ENCODE measurements at places on chromosomes 1 and 21. TPM values are rescaled to one million over a fixed set of nuclear protein-coding genes. Genes with fewer than 3 reads are reported as not detected.
A peak's percentile ranks its signal among the peaks of the same experiment; 100 is the strongest.

- DNase-seq: peak; percentile 60
These were observed 4.2 kb downstream of the TFAP2E start for GRCh38 chr1:35577071-35577998.

GRCh38 chr1:16014509-16015482, 3.0 kb downstream of the HSPB7 start:
- peak; percentile 77 for DNase-seq

MRAP gene
- 0.37 TPM for total RNA-seq

- no peak for DNase-seq
These were observed 2.7 kb downstream of the DENND2D start for GRCh38 chr1:111197598-111198284.

DNA sequence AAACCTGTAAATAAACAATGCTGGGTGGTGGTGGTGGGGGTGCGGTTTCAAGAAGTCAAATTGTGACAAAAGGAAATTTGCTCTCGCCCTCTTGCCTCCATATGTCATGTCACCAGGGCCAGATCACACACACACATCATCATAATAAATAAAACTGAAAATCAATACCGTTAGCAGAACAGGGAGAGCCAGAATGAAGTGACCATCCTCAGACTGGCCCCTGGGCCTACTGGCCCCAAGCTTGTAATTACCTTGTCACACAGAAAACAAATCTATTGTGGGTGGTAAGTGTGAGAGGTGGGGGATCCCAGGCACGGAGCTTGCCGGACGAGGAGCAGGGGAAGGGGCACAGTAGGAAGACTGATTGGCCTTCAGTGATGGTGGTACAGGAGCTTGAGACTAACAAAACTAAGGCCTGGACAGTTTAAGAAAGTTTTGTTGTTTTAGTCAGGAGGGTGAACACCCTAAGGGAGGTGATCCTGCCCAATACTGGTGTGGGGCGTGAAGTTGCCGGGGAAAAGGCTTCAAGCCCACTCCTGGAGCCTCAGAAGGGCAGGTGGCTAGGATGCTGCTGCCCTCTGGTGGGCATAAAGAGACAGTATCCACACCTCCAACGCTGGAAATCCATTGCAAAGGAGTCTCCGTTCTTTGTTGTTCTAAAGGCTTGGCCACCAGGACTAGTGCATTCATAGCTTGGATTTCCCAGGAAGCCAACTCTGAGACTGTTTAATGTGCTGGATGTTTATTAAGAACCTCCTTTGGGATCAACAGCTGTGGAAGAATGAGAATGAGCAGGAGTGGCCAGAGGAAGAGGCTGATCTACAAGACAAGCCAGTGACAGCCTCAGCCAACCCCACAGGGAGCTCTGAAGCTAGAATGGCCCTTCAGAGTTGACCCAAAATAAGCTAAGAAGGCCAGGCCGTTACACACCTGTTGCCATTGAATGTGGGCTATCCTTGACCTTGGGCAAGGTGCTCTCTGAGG, 8.1 kb upstream of the C1orf216 start:
- DNase-seq: peak; percentile 52

KCNT2 gene
- total RNA-seq: 1.7 TPM

- DNase-seq: no peak
These were observed 10.2 kb downstream of the WNT4 start for GRCh38 chr1:22132517-22133235.

DNA sequence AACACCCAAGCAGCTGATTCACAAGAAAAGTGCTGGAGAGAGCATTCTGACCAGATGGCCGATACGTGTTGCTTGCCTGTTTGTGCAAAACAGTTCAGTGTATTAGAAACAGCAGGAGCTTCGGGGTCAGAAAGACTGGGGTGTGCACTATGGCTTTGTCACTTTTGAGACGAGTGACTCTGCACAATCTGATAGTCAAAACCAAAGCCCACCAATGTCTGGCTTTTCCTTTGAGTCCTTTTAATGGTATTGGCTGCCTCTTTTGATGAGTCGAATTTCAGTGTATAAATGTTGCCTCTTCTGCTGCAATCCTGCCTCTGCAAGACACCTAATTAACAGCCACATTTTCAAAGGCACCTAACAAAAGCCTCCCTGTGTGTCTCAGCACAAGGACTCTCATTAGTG, 444.6 kb downstream of the AJAP1 start:
- no peak for DNase-seq

A3GALT2 gene
- total RNA-seq: not detected

DNA sequence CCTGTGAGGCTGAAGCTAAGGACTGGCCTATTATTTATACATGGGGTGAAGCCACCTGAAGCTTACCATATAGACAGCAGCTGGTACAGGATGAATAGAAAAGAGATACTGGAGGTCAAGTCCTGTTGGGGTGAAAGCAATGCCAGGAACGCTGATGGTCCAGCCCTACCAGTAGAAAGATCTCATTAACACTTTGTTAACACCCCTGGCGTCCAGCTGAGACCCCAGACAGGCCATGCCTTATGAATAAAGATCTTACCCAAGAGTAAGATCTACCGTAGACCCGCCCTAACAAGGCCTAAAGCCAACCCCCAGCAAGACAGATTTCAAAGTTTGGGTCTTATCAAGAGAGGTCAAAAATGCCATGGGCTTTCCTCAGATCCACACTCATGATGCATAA, 34.7 kb downstream of the ST3GAL3 start:
- DNase-seq: no peak

GRCh38 chr1:205965036-205965884, 22.0 kb upstream of the SLC26A9 start:
- no peak for DNase-seq

AGMAT gene
- not detected for total RNA-seq

- DNase-seq: no peak
These were observed 613.3 kb downstream of the PLPP3 start for GRCh38 chr1:55965981-55966461.

CNR2 gene
- not detected for total RNA-seq
